Epithelial cell of alveolus of lung (primary cell): ENCODE measurements at places on chromosomes 3 and 15. TPM values are rescaled to one million over a fixed set of nuclear protein-coding genes. Genes with fewer than 3 reads are reported as not detected.

The EEF1AKMT4 gene
- 5.7 and 8.1 TPM in 2 replicates for total RNA-seq

The NSMCE3 gene
- 10.0 and 13.7 TPM in 2 replicates for total RNA-seq

The NR1I2 gene
- total RNA-seq, result not detected in 2 replicates

The LIPH gene
- under 0.01 and 0.78 TPM in 2 replicates for total RNA-seq

The SH2D7 gene
- not detected in 2 replicates for total RNA-seq

The TPRG1 gene
- total RNA-seq, result 0.13 TPM in 1 of 2 replicates, not detected in the other

The GTPBP8 gene
- total RNA-seq, result 18.8 and 35.9 TPM in 2 replicates

The SYNPR gene
- not detected in 2 replicates for total RNA-seq

The CHRNA5 gene
- total RNA-seq, result 1.0 and 1.3 TPM in 2 replicates

The SOX14 gene
- not detected in 2 replicates for total RNA-seq

The UTS2B gene
- 0.48 and 0.65 TPM in 2 replicates for total RNA-seq

The CATSPER2 gene
- total RNA-seq, result 0.65 TPM in 1 of 2 replicates, not detected in the other

The MUC4 gene
- total RNA-seq, result 0.39 TPM in 1 of 2 replicates, not detected in the other

The ZNF385D gene
- total RNA-seq, result 0.40 and 0.78 TPM in 2 replicates

The HDC gene
- not detected in 2 replicates for total RNA-seq

The RHOV gene
- total RNA-seq, result not detected in 2 replicates

The ACKR4 gene
- total RNA-seq, result not detected in 2 replicates

The SNX22 gene
- total RNA-seq, result 0.40 TPM in 1 of 2 replicates, not detected in the other

The LRTM1 gene
- not detected in 2 replicates for total RNA-seq

The IGF2BP2 gene
- 50.7 and 61.2 TPM in 2 replicates for total RNA-seq
